ENCODE measurements at places on chromosomes 7 and 10.

GRCh38 chr7:129855234-129855673 lies 97.5 kb downstream of the UBE2H start:
- no peak for DNase-seq

DNA sequence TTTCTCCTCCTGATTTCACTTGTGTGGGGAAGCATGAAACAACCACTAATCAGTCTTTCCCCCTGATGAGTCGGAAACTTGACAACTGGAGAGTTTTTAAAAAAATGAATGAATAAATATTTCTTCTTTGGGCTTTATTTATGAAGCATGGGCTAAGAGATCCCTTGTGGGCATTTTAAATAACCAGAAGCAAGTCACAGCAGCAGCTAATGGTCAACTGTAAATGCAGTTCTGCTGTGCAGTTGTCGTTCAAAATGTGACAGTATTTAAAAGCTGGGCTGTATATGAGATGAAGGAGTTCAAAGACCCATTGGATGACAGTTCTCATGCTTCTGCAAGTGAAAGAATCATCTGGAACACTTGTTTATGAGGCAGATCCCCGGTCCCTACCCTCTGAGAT lies 54.1 kb downstream of the STEAP1B start:
- DNase-seq = no peak

DNA sequence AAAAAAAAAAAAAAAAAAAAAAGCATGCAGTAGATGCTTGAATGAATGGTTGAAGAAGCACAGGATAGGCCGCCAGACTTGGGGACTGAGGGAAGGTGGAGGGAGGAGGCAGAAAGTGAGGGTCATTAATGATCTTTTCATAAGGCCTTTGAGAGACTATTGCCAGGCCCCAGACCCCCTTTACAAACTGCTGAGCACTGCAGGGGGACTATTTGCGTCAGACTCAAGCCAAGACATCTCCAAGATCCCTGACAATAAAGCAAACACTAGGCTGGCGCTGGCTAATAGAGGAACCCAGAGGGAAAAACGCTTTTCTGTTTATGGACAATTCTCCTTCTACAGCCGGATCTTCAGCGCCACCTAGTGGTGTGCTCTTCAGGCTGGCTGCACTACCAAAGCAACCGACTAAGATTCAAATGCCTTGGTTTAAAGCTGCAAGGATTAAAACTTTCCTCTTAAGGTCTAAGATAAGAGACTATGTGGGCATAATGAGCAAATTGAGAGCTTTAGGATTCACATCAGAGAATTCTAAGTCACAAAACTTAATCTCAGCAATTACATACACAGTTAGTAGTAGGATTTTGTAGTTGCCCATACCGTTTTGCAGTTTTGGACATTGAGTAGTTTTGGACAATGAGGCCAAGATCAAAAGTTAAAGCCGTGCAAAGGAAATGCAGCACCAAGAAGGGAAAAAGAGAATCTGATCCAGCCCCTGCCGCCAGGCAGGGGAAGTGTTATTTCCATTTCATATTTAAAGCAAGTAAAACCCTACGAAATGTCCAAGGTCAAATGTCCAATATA lies 17.9 kb upstream of the AGK start:
- peak; percentile 91 for DNase-seq

DNA sequence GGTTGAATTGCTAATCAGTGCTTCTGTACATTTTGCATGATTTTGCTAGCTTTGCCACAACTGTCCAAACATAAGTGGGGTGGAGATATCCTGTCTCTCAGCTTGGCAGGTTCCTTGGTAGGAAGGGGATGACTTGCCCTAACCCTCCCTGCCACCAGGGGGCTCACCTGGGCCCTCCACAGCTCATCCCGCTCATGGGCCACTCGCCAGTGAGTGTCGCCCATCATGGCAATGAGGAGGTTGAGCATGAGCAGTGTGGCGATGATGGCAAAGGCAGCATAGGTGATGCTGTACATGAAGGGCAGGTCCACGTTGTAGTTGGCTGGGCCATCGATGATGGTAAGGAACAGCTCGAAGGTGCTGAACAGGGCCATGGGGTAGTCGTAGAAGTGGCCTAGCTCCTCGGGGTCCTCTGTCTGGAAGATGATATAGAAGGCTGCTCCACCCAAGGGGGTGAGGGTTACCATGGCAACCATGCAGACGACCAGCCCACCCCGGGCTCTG lies 12.2 kb downstream of the TRPV6 start:
- peak; percentile 60 for DNase-seq
